Activated T-cell treated with anti-CD3 and anti-CD28 coated beads, Interleukin-2, amount 50 U/mL, for 72 hours (primary cell): ENCODE measurements at places on chromosomes 1 and 21. TPM values are rescaled to one million over a fixed set of nuclear protein-coding genes. Genes with fewer than 3 reads are reported as not detected.

Gene FCGR3A
- 0.38 TPM for total RNA-seq

Gene ATXN7L2
- 11.9 TPM for total RNA-seq

Gene KCNA10
- total RNA-seq: not detected

Gene CELA2A
- not detected for total RNA-seq

Gene PTCH2
- 3.2 TPM for total RNA-seq

Gene ZSCAN20
- 3.1 TPM for total RNA-seq

Gene PADI4
- 1.9 TPM for total RNA-seq

Gene TNFAIP8L2
- total RNA-seq: 17.1 TPM

Gene TRIM46
- 8.6 TPM for total RNA-seq

Gene KRTAP24-1
- total RNA-seq: not detected

DNA sequence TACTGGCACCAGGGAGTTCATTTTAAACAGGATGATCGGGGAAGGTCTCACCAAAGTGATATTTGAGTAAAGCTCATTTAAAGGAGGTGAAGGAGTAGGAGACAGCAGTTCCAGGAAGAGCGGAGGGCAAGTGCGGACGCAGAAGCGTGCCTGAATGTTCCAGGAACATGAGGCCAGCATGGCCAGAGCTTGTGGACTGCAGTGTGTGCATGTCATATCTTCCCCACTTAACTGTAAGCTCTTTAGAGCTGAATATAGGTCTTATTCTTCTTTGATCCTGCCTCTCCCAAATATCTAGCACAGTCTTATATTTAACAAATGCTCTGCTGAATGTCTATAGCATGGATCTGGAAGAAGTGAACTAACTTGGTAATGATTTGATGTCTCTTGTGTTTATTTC, 639.3 kb downstream of the SMYD3 start:
- no peak for DNase-seq
- no peak overlapping the region for H3K27ac ChIP-seq
- no peak overlapping the region for H3K4me3 ChIP-seq
- H3K4me1 ChIP-seq: no peaks in the 10 kb centered on the region
- no peaks in the 10 kb centered on the region for H3K27me3 ChIP-seq
- no peaks in the 10 kb centered on the region for H3K36me3 ChIP-seq

DNA sequence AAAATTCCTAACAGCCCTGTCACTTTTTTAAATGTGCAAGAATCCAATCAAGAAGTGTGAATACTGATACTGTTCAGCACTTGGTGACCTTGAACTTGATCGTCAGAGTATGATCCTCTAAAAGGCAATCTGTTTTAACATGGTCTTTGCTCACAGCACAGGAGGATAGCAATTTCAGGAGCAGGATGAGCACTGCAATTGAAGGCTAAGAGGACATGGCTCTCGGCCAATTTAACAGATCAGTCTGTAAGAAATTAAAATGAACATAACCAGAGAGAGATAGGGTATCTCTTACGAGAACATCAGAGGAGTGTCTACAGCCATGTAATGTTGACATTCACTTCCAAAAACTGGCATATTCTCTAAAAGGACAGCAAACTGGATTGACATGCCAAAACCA, 243.1 kb downstream of the LTN1 start:
- H3K4me3 ChIP-seq: no peak overlapping the region
- H3K4me1 ChIP-seq: peaks cover 8% of the 10 kb centered on the region
- H3K27ac ChIP-seq: no peak overlapping the region
- H3K36me3 ChIP-seq: no peaks in the 10 kb centered on the region
- DNase-seq: no peak

DNA sequence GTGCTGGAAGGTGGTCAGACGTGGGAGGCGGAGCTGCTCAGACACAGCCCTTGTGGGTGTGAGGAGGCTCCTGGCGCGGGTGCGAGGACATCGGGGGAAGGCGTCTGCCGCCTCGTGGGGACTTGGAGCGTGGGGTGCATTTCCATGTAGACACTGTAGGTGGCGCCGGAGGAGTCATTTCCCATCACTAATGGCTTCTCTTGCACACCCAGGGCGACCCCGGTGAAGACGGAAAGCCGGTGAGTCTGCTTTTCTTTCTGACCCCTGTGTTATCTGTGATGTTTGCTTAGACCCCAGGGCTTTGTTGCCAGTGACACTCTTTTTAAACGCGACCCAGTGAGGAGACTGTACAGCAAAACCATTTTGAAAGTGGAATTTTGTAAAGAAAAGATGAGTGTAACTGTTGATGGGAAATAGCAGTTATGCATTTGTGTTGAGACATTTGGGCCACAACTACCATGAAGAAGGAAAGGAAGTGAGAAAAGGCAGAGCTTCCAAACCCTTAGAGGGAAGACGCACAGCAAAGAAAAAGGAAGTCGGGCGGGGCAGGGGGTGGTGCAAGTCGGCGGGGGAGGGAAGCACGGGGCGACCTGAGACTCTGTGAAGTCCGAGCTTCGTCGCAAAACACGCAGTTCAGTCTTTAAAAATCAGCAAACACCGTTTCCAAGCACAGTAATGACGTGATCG, 64.0 kb downstream of the SLC19A1 start:
- H3K4me1 ChIP-seq: peaks cover 27% of the 10 kb centered on the region
- H3K4me3 ChIP-seq: peak overlapping the region; percentile 94
- no peaks in the 10 kb centered on the region for H3K36me3 ChIP-seq
- no peaks in the 10 kb centered on the region for H3K27me3 ChIP-seq
- peak; percentile 86 for DNase-seq
- peak overlapping the region; percentile 86 for H3K27ac ChIP-seq

- H3K27me3 ChIP-seq: peaks cover 70% of the 10 kb centered on the region
- no peak overlapping the region for H3K4me3 ChIP-seq
- no peak overlapping the region for H3K27ac ChIP-seq
- H3K36me3 ChIP-seq: peaks cover 1% of the 10 kb centered on the region
- no peak for DNase-seq
Observed at GRCh38 chr1:58580186-58580585, 3.1 kb upstream of the TACSTD2 start.

GRCh38 chr1:24503059-24503751, 569 bp downstream of the RCAN3 start:
- peak overlapping the region; percentile 91 for H3K27ac ChIP-seq
- H3K4me1 ChIP-seq: peaks cover 61% of the 10 kb centered on the region
- peak overlapping the region; percentile 93 for H3K4me3 ChIP-seq
- H3K27me3 ChIP-seq: no peaks in the 10 kb centered on the region
- H3K36me3 ChIP-seq: peaks cover 6% of the 10 kb centered on the region

GRCh38 chr21:19565587-19565986, 1162.0 kb upstream of the TMPRSS15 start:
- H3K36me3 ChIP-seq: no peaks in the 10 kb centered on the region
- no peaks in the 10 kb centered on the region for H3K4me1 ChIP-seq
- no peak for DNase-seq
- no peaks in the 10 kb centered on the region for H3K27me3 ChIP-seq
- H3K4me3 ChIP-seq: no peak overlapping the region

DNA sequence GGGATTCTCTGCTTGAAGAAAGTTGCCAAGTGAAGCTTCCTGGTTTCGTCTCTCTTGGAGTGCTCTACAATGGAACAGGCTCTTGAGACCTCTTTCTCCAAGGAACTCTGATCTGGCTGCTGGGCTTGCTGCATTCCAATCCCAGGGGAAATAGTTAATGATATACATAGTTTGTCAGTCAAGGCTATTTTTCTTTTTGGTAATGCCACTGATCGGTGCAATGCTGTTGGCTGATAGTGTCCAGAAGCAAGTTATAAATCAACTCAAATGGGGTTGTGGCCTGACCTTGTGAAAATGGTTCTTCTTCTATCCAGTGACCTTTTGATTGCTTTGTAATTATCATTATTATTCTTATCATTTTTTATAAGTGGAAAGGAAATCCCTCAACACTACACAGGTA, 48.4 kb upstream of the TNFSF18 start:
- no peak overlapping the region for H3K27ac ChIP-seq
- H3K4me1 ChIP-seq: no peaks in the 10 kb centered on the region
- peaks cover 2% of the 10 kb centered on the region for H3K36me3 ChIP-seq
- H3K27me3 ChIP-seq: peaks cover 19% of the 10 kb centered on the region
- H3K4me3 ChIP-seq: no peak overlapping the region

GRCh38 chr1:241994171-241994570, 4.7 kb downstream of the MAP1LC3C start:
- H3K27ac ChIP-seq: no peak overlapping the region
- no peak overlapping the region for H3K4me3 ChIP-seq
- no peak for DNase-seq

- H3K27me3 ChIP-seq: no peaks in the 10 kb centered on the region
- no peaks in the 10 kb centered on the region for H3K36me3 ChIP-seq
- H3K4me3 ChIP-seq: peak overlapping the region; percentile 44
Observed at GRCh38 chr1:38527373-38527966, 332.1 kb downstream of the RRAGC start.

DNA sequence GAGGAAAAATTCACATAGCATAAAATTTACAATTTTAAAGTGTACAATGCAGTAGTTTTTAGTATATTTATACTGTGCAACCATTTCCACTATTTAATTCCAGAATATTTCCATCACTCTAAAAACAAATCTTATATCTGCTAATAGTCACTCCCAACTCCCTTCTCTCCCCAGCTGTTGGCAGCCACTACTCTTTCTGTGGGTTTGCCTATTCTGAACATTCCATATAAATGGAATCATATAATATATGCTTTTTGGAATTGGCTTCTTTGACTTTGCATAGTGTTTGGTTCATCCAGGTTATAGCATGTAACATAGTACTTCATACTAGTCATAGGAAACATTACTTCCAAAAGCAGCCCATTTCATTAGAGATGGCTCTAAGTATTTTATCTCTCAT, 25.0 kb upstream of the TMEM39B start:
- H3K4me3 ChIP-seq: no peak overlapping the region
- DNase-seq: no peak
- peaks cover 7% of the 10 kb centered on the region for H3K4me1 ChIP-seq
- H3K36me3 ChIP-seq: peaks cover 40% of the 10 kb centered on the region

DNA sequence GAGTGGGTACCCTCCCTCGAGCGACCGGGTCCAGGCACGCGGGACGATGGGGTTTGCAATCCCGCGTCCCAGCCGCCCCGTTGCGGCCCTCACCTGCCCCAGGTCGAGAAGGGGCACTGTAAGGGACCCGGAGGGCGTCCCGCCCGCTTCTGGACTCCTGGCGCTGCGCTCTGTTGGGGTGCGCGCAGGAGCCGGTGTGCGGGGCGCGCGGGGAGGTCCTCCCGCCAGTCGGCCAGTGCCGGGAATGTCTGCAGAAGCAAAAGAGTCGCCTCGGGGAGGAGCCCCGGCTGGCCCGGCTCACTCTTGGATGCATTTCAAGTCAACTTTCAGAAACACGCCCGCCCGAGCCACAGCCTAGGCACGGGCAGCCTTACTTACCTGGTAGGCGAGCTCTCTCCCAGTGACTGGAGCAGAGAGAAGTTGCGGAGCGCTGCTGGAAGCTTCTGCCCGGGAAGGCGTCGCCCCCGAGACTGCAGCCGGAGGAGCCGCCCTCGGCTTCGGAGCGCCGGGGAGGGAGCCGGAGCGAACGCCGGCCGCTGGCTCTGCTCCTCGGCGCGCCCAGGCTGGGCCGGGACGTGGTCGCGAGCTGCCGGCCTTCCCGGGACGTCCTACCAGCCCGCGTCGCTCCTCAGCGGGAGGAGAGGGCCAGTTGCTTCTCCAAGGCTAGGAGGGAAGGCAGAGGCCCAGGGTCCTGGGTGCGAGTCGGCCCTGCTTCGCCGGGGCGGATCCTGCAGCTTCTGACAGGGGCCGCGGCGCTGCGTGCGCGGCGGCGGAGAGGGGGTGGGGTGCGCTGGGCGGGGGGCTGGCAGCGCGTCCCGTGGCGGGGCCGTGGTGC, at the start of gene LMX1A:
TSS of gene LMX1A (minus strand) at position 739 of the 835 bp plus-strand sequence. CDS start 1,156 bp downstream, outside the sequence.
- DNase-seq: no peak
- H3K27ac ChIP-seq: no peak within 1 kb of the TSS
- peaks cover 17% of the 10 kb centered on the region for H3K4me1 ChIP-seq
- no peaks in the 10 kb centered on the region for H3K36me3 ChIP-seq

DNA sequence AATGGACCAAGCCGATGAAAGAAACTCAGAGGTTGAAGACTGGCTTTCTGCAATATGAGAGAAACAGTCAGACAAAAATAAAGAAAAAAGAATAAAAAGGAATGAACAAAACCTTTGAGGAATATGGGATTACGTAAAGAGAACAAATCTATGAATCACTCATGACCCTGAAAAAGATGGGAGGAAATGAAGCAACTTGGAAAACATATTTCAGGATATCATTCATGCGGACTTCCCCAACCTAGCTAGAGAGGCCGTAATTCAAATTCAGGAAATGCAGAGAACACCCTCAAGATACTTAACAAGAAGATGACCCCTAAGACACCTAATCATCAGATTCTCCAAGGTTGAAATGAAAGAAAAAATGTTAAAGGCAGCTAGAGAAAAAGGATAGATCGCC, 705.3 kb upstream of the CHRM3 start:
- DNase-seq: no peak
- H3K36me3 ChIP-seq: no peaks in the 10 kb centered on the region

DNA sequence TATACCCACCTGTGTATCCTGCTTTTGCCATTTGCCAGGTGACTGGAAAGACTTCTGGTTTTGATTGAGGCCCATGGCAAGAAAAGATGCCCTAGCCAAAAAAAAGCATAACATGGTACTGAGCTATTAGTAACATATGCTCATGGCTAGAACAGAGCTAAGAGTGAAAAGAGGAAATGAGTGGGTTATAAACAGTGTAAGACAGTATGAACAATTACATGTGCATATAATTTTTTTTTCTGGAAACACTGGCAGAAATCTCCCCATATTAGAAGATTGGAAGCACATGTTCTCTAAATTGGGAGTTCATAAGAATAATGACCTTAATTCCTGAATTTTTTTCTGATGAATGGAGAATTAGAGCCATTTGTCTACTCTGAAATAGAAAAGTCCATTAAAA, 41.2 kb upstream of the PDC start:
- H3K4me1 ChIP-seq: no peaks in the 10 kb centered on the region
- H3K27me3 ChIP-seq: no peaks in the 10 kb centered on the region
- H3K36me3 ChIP-seq: peaks cover 4% of the 10 kb centered on the region
- no peak overlapping the region for H3K4me3 ChIP-seq
- no peak for DNase-seq

GRCh38 chr1:185397183-185397582, 80.1 kb upstream of the IVNS1ABP start:
- DNase-seq: no peak
- H3K36me3 ChIP-seq: no peaks in the 10 kb centered on the region

GRCh38 chr1:232883992-232884661, 66.3 kb upstream of the NTPCR start:
- no peaks in the 10 kb centered on the region for H3K4me1 ChIP-seq
- H3K4me3 ChIP-seq: no peak overlapping the region
- no peak overlapping the region for H3K27ac ChIP-seq
- DNase-seq: no peak
- H3K27me3 ChIP-seq: no peaks in the 10 kb centered on the region

- peaks cover 37% of the 10 kb centered on the region for H3K4me1 ChIP-seq
- no peaks in the 10 kb centered on the region for H3K27me3 ChIP-seq
- no peak overlapping the region for H3K4me3 ChIP-seq
- H3K36me3 ChIP-seq: peaks cover 14% of the 10 kb centered on the region
- no peak for DNase-seq
Observed at GRCh38 chr21:42520628-42521253, 7.1 kb downstream of the SLC37A1 start.

DNA sequence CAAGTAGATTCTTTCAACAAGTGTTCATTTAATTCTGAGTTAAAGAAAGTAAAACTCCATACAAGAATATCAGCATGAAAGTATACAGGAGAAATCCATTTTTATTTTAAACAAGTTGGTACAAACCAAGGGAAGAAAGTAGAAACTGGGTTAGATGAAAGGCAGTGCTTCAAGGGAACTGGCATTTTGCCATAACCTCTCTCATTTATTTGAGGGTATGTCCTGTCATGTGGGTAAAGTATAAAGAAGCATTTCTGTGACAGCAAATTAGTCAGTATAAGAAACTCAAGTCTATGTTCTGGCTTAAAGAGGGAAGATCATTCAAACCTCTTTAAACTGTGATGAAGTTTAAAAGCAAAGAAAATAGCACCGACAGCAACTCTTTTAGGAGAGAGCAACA, 32.0 kb downstream of the OLFM3 start:
- H3K27me3 ChIP-seq: no peaks in the 10 kb centered on the region
- DNase-seq: no peak
- H3K36me3 ChIP-seq: no peaks in the 10 kb centered on the region
- no peak overlapping the region for H3K4me3 ChIP-seq
- H3K27ac ChIP-seq: no peak overlapping the region
